ENCODE measurements at places on chromosomes 1 and 21. TPM values are rescaled to one million over a fixed set of nuclear protein-coding genes. Genes with fewer than 3 reads are reported as not detected.

- DNase-seq = no peak
Observed at GRCh38 chr21:42621166-42621818, 32.1 kb upstream of the PDE9A start.

DNA sequence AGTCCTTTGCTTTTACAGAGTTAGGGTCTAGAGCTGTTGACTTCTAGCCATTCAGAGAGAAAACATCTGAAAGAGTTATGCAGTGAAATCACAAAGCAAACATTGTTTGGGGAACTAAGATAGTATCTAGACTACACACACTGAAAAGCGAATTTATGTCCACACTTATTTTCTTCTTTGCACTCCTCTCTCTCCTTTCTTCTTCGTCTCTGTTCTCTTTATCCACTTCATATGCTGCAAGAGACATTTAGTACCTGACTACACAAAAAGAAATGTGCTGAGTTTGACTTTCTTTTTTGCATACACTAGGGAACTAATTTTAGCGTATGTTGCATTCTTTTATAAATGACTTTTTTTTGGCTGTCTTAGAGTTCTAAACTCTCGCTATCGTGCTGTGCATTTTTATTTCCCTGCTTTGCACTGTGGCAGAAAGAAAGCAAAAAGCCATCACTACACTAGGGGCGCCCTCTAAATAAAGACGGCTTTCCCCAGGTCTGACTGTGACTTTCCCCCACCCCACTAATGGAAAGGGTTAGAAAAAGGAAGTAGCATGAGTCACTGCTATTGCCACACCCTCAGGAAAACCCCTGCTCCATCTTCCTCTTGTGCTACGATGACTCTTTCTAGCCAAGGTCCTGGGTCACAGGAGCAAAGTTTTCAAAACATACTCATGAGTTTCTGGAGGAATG, 65.7 kb downstream of the MAP3K7CL start:
- DNase-seq = peak; percentile 80

DCLRE1B gene
- polyA plus RNA-seq = 2.7 TPM

GRCh38 chr1:45275054-45275453, 51.6 kb upstream of the HPDL start:
- no peak for DNase-seq

- DNase-seq = no peak
Observed at GRCh38 chr1:225152061-225152460, 222.6 kb downstream of the DNAH14 start.

GRCh38 chr1:244205171-244205570, 154.1 kb downstream of the ZBTB18 start:
- DNase-seq = no peak

DNA sequence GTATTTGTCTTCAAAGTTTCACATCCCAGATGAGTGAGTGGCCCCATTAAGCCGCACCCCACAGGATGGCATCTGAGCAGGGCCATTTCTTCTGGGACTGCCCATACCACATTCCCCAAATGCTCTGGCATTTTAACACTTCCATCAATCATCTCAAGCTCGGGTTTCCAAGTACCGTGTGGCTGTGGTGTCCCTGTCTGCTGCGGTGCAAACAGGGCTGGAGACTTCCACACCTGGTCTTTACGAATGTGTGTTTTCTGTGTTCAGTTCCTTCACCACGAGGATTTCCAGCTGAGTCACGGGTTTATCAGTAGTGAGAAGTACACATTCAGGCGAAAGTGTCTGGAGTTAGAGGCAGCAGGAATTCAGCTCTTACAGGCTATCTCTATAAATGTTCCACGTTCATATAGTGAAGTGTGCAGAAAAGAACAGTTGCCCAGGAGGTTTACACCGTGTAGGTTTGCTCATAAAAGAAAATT, 195.2 kb downstream of the RHOU start:
- DNase-seq = no peak

DNA sequence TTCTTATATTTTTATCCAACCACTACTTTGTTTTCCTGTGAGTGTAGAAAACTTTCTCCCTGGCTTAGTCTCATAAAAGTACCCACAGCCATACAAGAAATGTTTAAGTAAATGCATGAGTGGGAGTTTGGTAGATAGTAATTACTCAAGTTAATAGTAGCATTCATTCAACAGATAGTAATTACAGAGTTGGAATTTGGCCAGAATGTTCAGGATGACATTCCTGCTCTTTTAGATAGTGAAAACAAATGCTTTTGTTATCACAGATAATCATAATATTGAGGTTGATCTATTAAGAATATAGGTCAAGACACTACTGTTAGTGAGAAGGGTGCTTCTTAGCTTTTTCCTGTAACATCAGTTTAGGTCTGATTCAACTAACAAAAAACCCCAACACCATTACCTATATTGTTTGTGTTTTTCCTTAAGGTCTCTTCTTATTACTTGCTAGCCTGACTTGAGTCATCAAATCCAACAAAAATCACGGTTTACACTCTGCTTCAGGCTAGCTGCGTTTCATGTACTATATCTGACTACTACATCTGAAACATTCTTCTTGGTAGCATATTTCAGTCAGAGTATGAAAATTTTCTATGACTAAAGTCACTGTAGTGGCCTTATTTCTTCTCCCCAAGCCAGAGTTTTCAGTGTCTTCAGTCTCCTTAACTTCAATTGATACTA, 163.7 kb downstream of the HS2ST1 start:
- no peak for DNase-seq

DNA sequence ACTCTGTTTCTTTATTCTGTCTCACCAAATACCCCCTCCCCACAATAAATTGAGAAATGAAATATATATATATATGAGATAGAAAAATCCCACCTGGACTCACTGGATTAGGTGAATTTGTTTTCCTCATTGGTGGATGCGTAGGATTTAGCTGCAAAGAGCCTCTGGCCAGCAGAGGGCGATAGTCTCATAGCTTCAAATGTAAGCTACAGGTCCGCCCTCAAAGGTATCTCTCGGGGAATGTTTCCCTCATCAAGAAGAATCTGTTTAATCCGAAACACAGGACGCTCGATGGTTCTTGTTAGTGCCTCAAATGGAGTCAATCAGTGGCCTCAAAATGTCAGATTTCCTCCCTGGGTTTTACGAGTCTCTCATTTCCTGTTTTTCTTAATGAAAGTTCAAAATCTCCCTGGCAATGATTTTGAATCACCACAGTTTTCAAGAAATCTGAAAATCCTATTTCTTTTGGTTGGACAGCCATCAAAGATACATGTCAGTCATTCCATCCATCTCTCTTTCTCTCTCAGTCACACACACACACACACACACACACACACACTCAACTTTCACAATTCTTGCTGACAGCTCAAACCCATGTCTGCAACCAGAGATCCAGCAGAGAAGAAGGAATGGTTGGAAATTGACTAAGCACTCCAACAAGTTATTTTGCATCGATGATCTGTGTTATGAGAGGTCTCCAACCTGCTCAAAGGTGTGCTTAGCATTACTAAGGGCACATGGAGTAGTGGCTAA, 13.9 kb upstream of the CAMK1G start:
- no peak for DNase-seq

DNA sequence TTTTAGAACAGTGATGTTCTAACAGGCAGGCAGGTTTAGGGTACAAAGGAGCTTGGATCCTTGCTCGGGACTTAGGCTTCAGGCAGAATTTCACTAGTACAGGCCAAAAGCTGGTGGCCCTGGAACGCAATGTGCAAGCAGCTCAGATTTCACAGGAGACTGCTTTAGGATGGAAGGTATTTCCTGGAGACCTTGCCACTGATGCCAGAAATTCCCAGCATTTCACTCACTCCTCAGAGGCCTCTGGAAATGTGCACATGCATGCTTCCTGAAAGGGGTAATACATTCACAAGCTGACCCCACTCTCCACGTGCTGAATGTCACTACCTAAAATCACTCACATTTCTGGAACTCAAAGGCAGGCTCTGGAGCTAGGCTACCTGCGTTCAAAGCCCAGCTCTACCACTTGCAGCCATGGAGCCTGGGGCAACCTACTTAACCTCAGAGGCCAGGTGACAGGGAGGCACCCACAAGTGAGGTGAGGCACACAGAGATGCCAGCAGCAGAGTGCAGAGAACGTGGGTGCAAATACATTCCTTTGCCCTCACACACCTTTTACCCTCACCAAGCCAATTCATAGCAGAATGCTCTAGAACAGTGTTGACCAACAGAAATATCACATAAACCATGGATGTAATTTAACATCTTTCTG, 56.5 kb downstream of the CDC7 start:
- no peak for DNase-seq

DNA sequence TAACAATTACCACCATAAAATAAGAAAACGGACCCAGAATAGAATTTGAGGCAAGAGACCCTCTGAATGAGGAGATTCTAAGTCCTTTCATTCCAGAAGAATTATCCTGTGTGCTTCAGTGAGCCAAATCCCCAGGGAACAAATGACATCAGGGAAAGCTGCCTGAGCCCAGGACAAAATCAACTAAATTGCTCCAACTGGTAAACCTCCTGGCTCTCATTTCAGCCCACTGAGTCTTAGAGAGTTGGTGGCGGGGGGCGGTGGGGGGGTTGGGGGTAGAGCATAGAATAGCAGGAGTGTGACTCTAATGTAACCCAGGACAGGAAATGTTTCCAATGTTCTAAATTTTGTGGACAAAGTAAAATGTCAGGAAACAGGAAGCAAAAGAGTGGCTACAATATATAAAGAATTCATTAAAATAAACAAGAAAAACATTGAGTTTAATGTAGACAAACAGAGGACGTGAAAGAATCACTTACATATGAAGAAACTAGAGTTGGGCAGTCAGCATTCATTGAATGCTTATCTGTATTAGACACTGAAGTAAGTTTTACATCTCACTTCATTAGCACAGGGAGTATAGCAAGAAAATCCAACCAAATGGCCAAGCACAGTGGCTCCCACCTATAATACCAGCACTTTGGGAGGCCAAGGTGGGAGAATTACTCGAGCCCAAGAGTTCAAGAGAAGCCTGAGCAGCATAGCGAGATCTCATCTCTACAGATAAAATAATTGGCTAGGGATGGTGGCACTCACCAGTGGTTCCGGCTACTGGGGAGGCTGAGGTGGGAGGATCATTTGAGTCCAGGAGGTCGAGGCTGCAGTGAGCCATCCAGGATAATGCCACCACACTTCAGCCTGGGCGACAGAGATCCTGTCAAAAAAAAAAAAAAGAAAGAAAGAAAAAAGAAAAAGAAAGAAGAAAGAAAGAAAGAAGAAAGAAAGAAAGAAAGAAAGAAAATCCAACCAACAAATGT, 75.1 kb downstream of the DHRS3 start:
- DNase-seq = no peak

GRCh38 chr1:206908038-206908437, 10.8 kb downstream of the IL24 start:
- no peak for DNase-seq

DNA sequence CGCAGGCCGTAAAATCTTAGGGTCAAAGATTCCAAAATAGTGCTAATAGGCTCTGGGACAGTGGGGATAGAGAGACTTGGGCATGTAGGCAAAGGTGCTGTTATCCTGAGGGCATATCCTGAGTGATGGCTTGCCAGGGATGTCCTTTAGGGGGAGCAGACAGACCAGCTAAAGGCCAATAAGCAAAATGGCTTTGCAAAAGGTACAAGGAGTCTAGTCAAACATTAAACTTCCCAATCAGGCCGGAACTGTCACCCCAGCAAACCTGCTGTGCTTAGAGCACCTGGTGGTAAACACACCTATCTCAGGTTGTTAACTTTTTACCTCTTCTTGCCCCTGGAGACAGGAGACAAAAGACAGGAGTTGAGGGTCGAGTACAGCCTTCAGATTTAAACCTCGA, 49.1 kb downstream of the TRABD2B start:
- DNase-seq = no peak

DNA sequence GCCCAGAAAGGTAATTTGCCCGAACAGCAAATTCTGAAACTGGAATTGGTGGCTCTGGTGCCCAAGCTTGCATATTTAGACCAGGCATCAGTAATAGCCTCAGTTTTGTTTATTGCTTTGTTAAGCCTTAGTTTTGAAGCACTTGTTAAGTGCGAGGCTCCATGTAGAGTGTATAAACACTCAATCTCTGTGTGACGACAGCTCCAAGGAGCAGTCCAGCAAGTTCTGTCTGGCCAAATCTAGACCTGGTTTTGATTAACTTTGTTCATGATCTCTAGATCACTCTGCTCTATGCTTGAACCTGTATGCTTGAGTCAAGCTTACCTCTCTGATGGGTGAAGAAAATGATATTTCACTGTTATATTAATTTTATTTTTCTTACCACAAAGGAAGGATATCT, 37.4 kb downstream of the DOP1B start:
- DNase-seq = no peak

GRCh38 chr21:38985568-38986378, 180.0 kb downstream of the ETS2 start:
- DNase-seq = peak; percentile 90

DNA sequence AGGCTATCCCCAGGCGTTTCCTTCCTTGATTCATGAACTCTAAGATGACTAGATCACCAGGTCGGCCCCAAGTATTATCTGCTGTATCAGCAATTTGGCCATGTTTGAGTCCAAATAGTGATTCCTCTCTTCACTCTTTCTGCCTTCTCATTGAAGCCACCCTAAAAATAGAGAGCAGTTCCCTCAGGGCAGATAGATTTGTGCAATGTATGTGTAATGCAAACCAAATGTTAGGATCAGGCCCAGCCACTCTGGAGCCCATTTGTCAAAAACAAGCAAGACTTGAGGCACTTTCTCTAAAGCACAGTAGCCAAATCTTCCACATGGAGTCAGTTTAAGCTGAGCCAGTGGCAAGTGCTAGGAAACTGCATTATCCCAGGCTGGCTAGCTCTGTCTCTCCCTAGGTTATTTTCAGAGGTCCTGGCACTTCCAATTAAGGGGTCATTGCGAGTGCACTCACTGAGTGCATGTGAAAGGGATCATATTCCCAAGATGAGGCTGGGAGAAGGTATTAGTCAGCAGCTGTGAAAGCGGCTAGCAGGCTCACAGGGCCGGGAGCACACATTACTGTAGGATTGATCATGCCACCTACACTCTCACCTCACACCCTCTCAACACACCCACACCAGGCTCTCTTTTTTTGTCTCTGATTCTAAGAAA, 97.9 kb upstream of the RAB3GAP2 start:
- DNase-seq = peak; percentile 41

DNA sequence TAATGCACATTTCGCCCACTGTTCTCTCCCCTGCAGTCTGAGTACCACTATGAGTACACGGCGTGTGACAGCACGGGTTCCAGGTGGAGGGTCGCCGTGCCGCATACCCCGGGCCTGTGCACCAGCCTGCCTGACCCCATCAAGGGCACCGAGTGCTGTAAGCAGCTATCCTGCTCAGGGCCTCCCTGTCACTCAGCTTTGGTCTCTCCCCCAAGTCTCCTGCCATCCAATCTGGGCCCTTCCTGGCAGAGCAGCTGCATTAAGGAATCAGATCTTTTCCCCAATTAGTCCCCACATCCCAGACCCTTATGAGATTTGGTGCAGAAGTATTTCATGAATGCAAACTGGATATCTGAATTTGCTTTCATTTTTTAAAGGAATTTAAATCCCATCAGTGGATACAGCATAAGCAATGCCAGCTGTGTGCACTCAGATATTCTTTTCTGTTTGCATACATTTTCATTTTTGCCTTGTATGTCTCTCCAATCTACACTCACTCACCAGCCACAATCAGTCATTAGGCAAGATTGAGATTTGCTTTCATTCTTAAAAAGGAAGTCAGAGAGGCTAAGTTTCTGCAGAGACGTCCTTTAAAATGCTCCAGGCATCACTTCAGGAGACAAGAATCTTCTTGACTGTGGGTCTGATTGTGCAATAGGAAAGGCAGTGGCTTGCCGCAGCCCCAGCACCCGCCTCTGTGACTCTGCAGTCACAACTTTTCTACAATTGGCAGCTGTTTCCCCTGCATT, 48.1 kb downstream of the ELAPOR1 start:
- no peak for DNase-seq

All from AG04450 (cell line).